ENCODE measurements at places on chromosomes 4 and X.

GRCh38 chr4:55827582-55827981 lies 8.0 kb downstream of the EXOC1L start:
- no peak for DNase-seq

DNA sequence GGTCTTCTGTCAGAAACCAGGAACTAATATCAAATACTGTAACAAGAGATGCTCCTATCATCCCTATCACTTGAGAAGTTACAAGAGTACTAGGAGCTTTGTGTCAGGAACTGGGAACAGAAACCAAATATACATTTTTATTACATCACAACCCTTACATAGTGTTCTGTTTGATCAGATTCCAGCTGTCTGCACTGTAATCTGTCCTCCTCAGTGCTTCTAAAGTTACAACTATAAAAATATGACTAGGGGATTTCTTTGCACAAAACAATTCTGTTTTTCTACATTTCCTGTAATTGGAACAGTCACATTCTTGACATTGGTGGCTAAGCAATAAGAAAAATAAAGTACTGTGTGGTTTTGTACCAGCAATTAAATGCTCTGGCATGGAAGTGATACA lies 686.0 kb downstream of the PDHA2 start:
- no peak for DNase-seq

- no peak for DNase-seq
Measured at GRCh38 chr4:107877361-107877760, 52.6 kb downstream of the SGMS2 start.

DNA sequence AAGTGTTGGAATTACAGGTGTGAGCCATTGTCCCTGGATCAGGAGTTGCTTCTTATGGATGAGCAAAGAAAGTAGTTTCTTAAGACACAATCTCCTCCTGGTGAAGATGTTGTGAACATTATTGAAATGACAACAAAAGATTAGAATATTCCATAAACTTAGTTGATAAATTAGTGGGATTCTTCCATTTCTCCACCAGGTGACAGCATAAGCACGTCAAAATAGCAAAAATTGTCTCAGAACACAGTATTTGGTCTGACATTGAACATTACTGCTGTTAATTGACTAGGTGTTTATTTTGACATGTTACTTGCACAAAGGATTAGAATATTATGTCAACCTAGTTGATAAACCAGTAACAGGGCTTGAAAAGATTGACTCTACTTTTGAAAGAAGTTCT lies 21.6 kb downstream of the CLDN34 start:
- peak; percentile 0 for DNase-seq

DNA sequence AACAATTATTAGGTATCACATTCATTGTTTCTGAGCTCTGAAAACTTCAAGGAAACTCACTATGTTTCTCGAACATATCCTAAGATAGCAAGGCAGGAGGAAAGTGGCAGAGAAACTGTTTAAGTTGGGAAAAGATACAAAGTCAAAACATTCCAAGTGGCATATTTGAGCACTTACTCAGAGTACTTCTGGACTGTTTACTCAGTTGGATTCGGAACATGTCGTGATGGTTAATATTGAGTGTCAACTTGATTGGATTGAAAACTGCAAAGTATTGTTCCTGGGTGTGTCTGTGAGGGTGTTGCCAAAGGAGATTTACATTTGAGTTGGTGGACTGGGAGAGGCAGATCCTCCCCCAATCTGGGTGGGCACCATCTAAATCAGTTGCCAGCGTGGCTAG lies 298.3 kb downstream of the IL1RAPL2 start:
- DNase-seq, result no peak

GRCh38 chr4:83725336-83726085 lies 189.6 kb downstream of the GPAT3 start:
- no peak for DNase-seq

DNA sequence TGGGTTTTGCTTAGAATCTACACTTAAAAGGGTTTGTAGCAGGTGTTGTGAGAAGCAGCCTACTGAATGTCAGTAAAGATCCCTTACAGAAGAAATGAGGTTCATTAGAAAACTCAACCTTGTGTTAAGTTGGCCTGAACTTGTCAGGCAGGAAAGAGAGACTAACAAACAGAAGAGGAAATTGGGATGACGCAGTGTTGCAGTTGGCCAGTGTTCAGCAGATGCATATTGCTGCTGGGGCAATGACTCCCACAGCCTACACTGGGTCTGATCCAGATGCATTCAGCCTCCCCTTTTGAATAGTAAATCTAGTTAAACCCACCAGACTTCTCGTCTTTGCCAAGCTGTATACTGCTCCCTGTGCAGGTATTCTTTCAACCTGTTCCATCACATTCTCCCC lies 409.4 kb downstream of the UBE2NL start:
- DNase-seq, result no peak

DNA sequence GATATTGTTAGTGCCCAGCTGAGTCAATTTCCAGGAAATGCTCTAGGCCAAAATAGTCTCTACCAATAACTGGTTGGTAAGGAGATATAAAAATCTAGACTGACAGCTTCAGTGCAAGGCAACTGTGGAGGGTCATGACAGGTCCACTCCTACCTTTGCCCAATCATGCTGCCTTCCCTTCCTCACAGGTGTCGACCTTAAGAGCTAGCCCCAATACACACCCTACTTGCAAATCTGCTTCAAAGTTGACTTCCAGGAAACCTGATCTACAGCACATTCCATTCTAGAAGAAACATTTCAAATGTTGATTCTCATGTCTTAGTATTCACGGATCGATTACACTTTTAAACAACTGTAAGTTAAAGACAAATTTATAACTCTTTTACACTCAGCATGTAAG lies 1455.5 kb downstream of the TECRL start:
- DNase-seq, result no peak

All from AML-193 (cell line).